ENCODE measurements at places on chromosomes 4 and X.

DNA sequence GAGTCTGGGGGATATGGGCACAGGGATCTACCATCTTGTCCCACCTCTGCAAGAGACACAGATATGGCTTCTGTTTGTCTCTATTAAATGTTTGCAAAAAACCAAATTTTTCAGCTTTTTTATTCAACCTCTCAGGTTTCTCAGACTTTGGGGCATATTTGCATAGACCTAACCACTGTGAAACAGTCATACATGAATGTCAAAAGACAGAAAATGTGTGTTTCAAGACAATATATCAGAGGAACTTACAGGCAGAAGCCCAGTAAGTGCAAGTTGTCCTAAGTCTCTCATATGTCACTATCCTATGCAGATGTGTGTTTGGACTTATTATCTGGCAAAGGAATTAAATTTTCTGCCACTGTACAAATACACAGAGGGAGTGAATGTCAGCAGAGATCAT lies 951.2 kb downstream of the PCDH18 start:
- no peak for DNase-seq

DNA sequence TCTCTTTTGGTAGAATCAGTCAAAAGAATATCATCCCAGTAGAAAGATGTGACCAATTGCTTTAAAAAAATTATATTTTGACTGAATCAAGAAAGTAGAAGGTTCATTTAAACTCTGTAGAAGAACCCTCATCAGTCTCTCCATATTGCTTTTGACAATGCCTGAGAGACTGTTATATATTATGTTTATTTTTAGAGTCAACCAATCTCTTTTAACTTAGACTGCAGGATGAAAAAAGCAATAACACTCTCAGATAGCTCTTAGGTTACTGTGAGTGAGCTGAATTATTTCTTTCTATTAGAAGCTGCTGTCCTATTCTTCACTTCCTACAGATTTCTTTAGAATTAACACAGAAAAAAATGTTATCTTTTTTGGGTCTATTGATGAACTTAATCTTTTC lies 38.1 kb downstream of the GALNTL6 start:
- no peak for DNase-seq

- no peak for DNase-seq
Measured at GRCh38 chr4:138864961-138865720, 150.4 kb upstream of the NOCT start.

DNA sequence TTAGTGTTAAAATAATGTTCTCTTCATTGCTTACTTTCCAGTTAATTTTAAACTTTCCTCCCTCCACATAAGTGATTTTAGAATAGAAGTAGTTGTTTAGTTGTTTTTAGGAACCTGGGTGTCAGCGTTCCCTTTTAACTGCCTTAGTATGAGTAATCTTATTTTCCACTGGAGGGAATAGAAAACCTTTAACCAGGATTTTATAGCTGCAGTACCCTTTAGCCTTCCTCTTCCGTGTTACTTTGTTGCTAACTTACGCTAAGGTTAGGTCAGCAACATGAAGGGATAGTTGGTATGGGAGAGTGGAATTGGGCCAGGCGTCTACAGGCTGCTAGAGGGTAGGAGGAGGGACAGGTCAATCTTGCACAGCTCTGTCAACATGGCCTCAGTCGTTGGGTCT lies 31.5 kb downstream of the SMS start:
- DNase-seq = no peak

GRCh38 chr4:10205223-10205622 lies 88.6 kb upstream of the WDR1 start:
- no peak for DNase-seq
